AG08395 (cell line): ENCODE measurements at places on chromosomes 1 and 21.

DNA sequence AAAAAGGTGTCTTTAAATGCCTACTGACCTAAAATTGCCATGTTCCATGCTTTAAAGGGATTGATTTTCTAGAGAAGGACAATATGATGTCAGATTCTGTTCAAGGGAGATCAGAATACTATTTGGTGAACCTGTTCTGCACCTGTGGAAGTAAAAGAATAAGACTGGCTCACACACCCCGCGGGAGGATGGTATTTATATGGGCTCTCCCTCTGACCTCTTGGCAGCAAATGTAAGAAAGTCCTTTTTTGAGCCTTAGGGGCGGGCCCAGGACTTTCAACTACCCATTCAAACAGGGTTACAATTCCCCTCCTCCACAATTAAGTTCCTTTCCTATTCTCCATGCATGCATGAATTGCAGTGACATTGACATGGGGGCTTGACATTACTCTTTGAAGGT is 42.1 kb downstream of the WASF2 start:
- no peak for DNase-seq

GRCh38 chr1:30883389-30884172 is 25.0 kb downstream of the SDC3 start:
- no peak for DNase-seq

GRCh38 chr1:78070758-78071157 is 25.0 kb downstream of the GIPC2 start:
- peak; percentile 74 for DNase-seq

DNA sequence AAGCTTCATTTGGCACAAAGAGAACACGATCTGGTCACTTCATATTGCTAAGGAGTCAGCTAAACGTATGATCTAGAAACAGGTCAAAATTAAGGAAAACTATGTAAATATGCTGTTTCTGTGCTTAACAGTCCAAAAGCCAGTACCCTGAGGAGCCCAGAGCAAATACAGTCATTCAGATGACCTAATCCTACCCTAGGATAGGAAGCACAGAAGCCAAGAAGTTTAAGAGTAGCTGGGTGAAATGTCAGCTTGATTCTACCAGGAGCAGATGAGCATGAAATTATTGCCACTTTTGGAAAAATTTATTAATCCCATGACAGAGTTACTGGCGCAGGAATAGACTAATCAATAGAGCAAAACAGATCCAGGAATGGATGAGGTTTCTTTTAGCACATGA is 18.3 kb downstream of the SORT1 start:
- peak; percentile 36 for DNase-seq

DNA sequence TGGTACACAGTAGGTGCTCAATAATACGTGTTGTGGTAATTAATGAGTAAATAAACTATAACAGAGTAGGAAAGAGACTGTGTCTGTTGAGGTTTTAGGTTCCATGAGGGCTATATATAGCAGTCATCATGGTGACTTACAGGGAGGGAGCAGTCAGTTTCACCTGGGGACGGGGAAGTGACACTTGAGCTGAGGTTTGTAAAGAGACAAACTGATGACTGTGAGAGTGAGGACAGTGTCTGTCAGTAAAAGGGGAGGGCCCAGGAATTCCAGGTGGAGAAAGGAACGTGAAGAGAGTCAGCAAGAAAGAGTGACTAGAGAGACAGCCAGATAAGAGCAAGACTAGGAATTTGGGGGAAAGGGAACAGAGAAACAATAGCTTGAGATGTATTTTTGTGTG is 30.2 kb downstream of the ABCA4 start:
- DNase-seq, result no peak

DNA sequence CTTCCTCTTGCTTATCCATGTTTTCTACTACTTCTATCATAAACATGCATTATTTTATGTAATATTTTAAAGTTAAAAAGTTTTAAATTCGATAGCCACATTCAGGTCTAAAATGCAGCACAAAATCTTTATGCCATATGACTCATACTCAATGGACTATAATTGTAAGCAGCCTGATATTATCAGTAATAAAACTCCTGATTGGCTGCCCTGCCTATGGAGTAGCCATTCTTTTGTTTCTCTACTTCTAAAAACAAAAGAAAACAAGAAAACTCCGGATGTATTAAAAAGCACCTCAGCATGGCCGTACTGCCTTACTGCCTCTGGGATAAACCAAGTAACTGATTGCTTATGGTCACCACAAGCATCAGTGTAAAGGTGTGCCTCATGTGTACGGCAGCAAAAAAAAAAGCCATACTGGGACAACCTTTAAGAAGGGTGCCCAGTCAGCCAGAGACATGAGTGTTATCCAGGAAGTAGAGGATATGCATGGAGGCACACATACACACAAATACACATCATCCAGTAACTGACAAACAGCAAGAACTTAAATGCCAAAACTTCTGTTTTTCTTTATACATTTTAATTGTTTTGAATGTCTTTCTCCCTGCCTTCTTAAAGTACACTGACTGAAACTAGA is 9.2 kb downstream of the SLC35D1 start:
- no peak for DNase-seq

- no peak for DNase-seq
These were observed 365.9 kb upstream of the B3GALT2 start for GRCh38 chr1:193552274-193552673.

- no peak for DNase-seq
These were observed 8.6 kb upstream of the RCAN1 start for GRCh38 chr21:34623516-34623915.

DNA sequence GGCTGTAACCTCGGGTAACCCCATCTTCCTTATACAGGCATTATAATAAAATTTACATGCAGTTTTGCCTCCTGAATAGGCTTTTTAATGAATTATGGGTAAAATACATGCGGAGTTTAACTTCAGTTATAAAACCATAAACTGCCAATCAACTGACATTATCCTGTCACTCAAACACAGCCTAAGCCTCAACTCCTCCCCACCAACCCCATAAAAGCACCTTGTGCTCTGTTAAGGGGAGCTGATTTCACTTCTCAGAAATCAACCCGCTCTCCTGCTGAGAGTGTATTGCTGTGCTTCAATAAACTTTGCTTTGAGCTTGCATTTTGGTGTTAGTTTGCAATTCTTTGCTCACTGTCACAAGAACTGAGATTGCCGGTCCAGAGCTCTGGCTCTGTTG is 1812.2 kb downstream of the BRINP3 start:
- no peak for DNase-seq

GRCh38 chr1:48610628-48611542 is 138.9 kb upstream of the SPATA6 start:
- no peak for DNase-seq

DNA sequence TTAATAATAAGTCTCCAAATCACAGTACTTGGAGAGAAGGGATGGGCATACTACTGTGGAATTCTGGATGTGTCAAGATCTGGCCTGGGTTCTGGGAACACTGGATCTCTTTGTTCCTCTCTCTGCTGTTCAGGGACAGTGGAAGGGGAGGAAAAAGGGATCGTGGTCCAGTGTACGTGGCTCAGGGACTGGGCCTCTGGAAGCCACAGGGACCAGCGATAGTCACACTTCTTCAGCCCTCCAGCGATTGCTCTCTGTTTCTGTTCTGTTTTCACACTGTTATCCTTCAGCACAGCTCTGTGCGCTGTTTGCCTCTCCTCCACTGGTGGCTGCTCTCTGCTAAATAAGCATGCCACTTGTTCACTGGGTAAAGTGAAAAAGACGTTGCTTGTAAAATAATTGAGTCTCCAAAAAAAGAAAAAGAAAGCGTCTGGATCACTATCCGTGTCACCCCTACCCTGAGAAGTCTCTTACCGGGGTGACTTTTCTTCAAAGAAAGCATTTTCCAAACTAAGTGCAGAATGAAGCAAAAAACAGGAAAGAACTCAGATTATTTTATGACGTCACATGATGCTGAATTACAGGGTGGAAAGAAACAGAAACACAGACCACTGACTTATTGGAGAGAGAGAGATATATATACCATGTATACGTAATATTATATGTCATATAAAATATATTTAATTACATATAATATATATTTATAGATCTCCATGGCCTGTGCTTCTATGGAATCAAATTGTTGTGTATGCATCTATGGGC is 279.4 kb downstream of the RGS7 start:
- DNase-seq, result no peak

- DNase-seq, result no peak
These were observed 53.5 kb upstream of the BACH1 start for GRCh38 chr21:29245104-29245643.

GRCh38 chr1:19448491-19449439 is 36.6 kb downstream of the CAPZB start:
- DNase-seq, result peak; percentile 74

GRCh38 chr1:89631816-89632656 is 884 bp upstream of the LRRC8C start:
- no peak for DNase-seq

- DNase-seq, result no peak
These were observed 18.0 kb upstream of the PRKAA2 start for GRCh38 chr1:56627019-56627635.

GRCh38 chr1:108512239-108513043 is 47.5 kb upstream of the EEIG2 start:
- DNase-seq, result peak; percentile 44

DNA sequence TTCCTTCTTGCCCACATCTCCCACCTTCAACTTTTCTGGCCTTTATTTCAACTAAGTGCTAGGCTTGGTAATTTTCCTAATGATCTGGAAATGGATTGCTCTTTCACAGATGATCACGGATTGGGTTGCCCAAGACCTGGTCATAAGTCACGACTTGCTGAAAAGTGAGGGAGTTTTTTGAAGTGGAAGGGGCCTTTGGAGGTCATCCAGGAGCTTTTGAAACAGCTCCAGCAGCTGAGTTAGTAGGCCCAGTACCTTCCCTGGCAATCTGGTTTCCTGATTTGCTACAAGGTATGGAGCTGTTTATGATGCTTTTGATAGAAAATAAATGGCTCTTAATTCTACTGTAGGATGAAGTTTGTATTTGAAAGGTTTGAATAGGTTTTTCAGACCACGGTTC is 20.4 kb downstream of the GREM2 start:
- no peak for DNase-seq

GRCh38 chr1:68225781-68226180 is 6.5 kb downstream of the WLS start:
- DNase-seq, result no peak

DNA sequence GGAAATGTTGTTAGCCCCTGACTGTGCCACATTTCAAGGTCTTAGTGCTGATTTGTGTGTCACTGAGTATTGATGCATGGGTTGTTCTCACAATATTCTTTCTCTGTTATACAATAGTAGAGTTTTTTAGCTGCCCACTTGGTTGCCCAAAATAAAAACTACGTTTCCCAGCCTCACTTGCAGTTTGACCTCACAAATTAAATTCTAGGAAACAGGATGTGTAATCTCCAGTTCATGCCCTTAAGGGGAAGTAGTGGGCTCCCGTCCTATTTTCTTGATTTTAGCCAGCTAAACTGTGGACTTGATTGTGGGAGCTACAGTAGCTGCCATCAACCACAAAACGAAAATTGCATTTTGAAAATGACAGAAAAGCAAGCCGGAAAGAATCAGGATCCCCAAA is 27.3 kb upstream of the LAMC1 start:
- no peak for DNase-seq

GRCh38 chr1:173255214-173255813 is 48.2 kb upstream of the TNFSF4 start:
- DNase-seq, result peak; percentile 45

- DNase-seq, result no peak
These were observed 733.4 kb upstream of the B3GALT2 start for GRCh38 chr1:193919827-193920226.

DNA sequence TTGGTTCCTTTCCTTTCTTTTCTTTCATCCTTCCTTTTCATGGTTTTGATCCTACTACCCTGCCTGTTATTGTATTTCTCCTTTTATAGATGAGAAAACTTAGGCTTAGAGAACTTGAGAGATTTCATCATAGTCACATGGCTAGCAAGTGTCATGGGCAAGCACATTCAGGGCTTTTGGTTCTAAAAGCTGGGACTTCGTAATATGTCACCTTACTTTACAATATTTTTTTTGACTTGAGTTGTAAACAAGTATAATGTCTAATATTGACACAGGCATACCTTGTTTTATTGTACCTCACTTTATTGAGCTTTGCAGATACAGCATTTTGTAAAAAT is 70.7 kb downstream of the MTR start:
- DNase-seq, result no peak

DNA sequence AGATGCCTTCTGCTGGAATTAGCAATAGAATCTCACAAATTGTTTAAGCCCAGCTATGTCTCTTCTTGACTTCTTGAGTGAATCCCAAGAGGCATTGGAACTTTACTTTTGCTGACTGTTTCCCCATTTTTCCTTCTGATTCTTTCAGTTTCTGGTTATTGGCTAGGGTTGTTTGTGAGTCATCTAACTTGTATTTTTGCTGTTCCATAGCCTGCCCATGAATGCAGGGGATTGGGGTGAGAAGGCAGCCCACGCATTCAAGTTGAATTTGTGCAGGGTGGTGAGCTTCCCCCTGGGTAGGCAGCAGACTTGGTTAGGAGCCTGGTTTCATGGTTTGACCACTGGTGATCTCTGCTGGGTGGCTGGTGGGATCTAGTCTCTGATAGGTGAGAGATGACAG is 10.4 kb upstream of the KLF17 start:
- peak; percentile 69 for DNase-seq

DNA sequence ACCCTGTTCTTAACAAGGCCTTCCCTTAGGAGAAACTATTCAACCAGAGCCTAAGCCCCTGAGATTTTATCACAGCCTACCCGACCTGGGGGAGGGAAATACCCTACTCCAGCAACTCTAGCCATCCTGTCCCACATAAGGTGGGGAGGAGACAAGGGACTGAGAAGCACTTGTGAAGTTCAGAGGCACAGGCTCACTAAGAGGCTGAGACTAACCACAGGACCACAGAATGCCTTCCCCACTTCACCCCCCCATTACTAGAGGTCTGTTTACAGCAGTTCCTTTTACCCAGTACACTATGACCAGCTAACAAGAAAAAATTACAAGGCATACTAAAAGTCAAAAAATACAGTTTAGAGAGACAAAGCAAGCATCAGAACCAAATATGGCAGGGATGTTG is 86.8 kb downstream of the TEX35 start:
- DNase-seq, result no peak

DNA sequence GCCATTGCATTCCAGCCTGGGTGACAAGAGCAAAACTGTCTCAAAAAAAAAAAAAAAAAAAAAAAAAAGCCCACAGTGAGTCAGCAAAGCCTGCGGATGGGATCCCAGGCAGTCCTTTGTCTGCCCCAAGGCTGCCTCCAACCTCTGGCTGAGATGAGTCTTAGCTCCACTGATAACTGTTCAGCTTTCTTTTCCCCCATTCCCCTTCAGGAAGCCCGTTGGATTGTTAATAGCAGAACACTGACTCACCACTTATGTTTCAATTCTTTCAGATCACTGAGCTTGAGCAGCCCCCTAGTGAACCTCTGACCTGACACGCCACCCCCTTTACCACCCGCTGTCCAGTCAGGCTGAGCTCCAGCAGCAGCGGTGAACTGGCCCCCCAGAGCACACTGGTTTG is 57.5 kb downstream of the ERG start:
- DNase-seq, result peak; percentile 89

GRCh38 chr1:182054698-182055326 is 6.7 kb downstream of the ZNF648 start:
- peak; percentile 12 for DNase-seq
